ENCODE measurements at places on chromosomes 1 and 21. TPM values are rescaled to one million over a fixed set of nuclear protein-coding genes. Genes with fewer than 3 reads are reported as not detected.

FMOD gene
- 0.03 TPM for total RNA-seq

SMG7 gene
- 24.1 TPM for total RNA-seq

LAPTM5 gene
- total RNA-seq = 0.21 TPM

CD48 gene
- total RNA-seq = not detected

DNA sequence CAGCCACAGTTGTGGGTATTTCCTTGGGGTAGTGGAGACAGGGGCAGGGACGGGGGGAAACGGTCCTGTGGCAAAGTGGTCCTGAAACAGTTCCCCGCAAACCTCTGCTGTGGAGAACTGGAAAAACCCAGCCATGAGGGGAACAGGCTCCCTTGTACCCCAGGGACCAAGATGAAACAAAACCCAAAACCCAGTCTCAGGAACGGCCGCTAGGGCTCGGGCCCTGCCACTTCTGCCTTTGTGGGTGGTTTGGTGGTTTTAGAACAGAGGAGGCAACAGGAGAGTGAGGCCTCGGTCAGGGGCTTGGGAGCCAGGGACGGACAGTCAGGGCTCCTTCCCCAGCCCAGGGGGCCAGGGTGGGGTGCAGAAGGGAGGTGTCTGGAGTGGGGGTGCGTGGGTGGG is 24.8 kb upstream of the EDN2 start:
- no peak for DNase-seq

DNA sequence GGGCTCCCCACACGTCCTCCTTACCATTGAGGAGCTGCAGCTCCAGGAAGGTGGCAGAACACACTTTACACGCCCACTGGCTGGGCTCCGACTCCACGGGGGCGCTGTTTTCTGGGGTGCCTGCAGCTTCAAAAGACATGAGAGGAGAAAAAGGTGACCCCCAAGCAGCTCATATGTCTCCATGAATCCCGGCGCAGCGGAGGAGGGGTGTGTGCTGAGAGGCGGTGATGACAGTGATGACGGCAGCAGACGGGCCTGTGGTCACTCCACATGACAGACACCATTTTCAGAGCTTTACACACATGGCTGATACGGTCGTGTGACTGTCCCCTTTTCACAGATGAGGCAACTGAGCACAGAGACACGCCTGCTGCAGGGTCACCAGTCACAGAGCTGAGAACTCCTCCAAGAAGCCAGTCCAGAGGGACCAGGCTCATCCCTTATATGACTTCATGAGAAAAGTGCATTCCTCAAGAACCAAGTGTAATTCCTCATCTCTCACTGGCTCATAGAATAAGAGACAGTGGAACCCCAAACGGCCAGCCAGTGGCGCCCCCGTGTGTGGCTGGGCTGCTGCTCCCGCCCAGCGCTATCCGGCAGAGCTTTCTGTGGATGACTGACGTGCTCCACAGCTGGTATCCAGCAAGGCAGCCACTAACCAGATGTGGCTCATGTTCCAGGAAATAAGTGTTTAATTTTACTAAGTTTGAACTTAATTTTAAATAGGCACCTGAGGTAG is 31.9 kb downstream of the PRDM15 start:
- DNase-seq = peak; percentile 30

GRCh38 chr1:74470936-74471335 is 41.5 kb downstream of the LRRC53 start:
- DNase-seq = no peak

Data from Daoy (cell line).